Stimulated activated CD4-positive, alpha-beta T cell treated with anti-CD3 and anti-CD28 coated beads, Interleukin-15, amount 100 ng/mL, for 48 hours (primary cell): ENCODE measurements at places on chromosomes 12 and 14.
A peak's percentile ranks its signal among the peaks of the same experiment; 100 is the strongest.

DNA sequence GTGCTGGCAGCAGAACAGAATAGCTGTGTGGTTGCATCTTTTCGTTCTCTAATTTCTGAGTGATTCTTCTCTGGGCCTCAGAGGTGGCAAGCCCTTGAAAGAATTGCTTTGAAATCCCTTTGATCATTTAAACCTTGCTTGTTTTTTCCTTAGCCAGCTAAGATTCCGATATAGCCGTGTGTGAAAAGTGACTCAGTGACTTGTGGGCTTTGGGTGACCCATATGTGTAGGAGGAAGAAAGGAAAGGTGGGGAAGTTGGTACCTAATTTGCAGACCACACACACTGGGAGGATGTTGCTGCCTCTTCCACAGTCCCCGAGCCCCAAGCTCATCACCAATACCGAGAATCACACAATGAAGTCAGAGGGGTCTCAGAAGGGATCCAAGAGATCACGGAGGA is 18.8 kb downstream of the SLC24A4 start:
- peak; percentile 37 for DNase-seq

DNA sequence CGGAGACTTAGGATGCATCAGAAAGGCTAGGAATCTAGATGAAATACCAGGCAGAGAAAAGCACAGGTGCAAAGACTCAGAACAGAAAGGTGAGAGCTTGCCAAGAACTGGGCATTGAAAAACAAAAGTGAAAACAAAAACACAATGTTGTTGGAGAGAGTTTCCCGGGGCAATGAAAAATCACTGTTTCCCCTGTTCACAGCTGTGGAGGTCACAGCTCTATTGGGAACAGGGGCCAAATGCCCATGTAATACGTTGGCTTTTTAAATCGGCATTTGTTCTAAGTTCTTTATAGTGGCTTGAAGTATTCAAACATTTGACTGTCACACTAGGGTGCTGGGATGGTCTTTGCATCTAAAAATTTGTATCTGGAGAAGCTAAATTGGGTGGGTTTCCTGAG is 108.3 kb downstream of the SLC15A4 start:
- no peak for DNase-seq

GRCh38 chr14:71574976-71575375 is 357.3 kb upstream of the RGS6 start:
- no peak for DNase-seq

GRCh38 chr14:91143862-91144261 is 30.0 kb downstream of the DGLUCY start:
- DNase-seq: no peak

- DNase-seq: no peak
Observed at GRCh38 chr12:37543131-37543965, 773.2 kb upstream of the ALG10B start.

- no peak for DNase-seq
Observed at GRCh38 chr14:90778571-90779255, 37.5 kb downstream of the TTC7B start.
